ENCODE measurements at places on chromosomes 1 and 21.

DNA sequence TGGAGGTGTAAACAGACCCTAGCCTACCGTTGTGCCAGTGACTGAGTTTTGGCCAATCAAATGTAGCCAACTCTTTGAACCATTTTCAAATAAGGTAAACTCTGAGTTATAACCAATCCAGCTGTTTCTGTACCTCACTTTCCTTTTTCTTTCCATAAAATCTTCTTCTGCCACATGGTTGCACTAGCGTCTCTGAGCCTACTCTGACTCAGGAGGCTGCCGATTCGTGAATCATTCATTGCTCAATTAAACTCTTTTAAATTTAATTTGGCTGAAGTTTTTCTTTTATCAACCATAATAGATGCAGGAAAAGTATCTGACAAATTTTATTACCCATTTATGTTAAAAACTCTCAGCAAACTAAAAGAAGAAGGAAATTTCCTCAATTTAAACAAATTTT is 111.5 kb upstream of the LYPLAL1 start:
- no peak for DNase-seq

DNA sequence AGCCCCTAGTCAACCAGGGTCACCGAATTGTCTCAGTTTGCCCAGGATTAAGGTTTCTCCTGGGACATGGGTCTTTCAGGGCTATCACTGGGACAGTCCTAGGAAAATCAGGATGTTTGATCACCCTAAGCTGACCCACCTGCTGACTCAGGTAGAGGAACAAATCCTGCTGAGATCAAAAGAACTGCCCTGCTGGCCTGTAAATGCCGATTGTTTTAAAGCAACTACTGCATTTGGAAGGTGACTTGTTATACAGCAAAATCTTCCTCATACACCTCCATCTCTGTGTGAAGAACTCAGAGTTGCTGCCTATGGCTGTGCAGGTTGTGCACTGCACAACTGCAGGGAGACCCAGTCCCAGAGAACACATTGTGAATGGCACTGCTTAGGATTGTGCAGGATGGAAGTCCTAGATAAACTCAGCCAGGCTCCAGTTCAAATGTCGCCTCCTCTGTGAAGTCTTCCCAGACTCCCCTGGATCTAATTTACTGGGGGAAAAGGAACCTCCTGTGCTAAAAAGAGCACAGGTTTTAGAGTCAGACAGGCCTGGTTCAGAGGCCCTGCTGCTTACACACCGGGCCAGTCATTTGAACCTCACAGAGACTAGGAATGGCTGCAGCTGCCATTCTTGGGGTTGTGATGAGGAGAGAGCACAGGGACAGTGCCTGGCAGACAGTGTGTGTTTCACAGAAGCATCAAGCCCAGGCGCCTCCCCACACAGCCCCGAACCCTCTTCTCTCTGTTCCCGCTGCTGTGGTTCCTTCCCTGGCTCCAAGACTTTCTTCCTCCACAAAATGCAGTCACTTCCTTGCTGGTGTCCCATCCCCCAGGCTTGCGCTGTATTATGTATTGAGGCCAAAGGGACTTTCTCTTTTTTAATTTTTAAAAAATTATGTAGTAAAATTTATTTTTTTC is 23.2 kb upstream of the LRP8 start:
- DNase-seq, result no peak

GRCh38 chr1:21244986-21245687 is 45.1 kb downstream of the ECE1 start:
- DNase-seq, result no peak

GRCh38 chr1:9128166-9128519 is 759 bp downstream of the GPR157 start:
- no peak for DNase-seq

GRCh38 chr1:30837653-30838052 is 70.9 kb downstream of the SDC3 start:
- no peak for DNase-seq

DNA sequence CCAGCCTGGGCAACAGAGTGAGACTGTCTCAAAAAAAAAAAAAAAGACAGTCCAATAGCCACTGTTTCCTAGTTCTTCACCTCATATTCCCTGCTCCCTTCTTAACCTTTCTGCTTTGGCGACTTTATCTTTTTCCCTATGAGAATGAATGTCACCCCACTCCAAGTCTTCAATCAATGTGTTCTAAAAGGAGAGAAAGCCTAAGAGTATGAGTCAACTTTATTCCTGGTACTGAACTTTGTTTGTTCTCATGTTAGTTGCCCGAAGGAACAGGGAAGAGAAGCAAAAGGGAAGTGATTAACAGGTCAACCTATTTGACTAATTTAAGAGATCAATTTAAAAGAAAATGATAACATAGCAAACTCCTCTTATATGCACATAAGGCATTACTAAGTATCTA is 39.9 kb upstream of the SLC16A1 start:
- no peak for DNase-seq

GRCh38 chr1:111611986-111612385 is 7.6 kb upstream of the RAP1A start:
- no peak for DNase-seq

- no peak for DNase-seq
Observed at GRCh38 chr1:941015-941587, 17.4 kb downstream of the SAMD11 start.

- no peak for DNase-seq
Observed at GRCh38 chr21:33219954-33220353, 9.8 kb upstream of the IFNAR2 start.

- no peak for DNase-seq
Observed at GRCh38 chr1:87103074-87103473, 188.6 kb downstream of the HS2ST1 start.

DNA sequence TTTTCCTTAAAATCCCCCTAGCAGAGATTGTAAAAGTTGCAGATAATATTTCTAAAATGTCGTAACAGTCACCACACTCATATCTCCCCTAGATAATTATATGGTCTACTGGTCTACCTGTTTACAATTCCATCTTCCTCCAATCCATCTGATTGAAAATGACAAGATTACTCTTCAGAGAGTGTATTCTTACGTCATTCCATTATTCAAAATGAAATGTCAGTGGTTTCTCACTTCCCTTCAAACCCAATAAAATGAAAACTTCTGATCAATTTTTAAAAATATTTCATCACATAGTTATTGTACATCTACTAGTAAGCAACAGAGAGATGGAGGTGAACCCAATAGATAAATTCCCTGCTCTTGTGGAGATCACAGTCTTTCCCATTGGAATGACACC is 202.2 kb upstream of the C8B start:
- DNase-seq, result no peak

- no peak for DNase-seq
Observed at GRCh38 chr1:44316231-44316759, 38.8 kb downstream of the ERI3 start.

GRCh38 chr1:175219774-175220173 is 27.2 kb upstream of the KIAA0040 start:
- DNase-seq, result no peak

DNA sequence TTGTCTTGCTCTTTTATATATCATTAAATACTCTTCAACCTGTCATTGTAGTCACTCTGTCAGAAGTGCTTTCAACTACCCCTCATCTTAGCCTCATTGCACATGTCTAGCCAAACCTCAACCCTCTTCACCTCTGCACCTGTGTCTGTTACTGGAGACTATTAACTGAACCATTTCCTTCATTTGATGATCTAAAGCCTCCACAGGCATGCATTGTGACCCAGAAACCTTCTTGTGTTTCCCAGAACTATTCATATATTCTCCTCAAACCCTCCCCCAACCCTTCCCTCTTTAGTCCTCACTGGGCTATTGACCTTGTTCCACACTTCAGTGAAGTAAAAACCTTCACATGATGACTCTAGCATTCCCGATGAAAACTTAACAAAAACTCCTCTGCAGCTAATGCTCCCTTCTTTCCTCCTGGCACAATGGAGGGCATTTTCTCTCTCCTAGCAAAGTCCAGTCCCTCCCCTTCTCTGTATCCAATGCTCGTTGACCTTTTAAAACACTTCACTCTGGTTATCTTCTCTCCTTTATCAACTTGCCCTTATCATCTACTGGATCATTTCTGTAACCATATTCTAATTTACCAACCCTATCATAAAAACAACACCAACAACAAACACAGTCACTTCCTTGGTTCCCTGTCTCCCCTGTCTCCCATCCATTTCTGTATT is 86.1 kb downstream of the BACH1 start:
- DNase-seq, result no peak
